GM18507 (cell line): ENCODE measurements at places on chromosomes 11 and 22.

DNA sequence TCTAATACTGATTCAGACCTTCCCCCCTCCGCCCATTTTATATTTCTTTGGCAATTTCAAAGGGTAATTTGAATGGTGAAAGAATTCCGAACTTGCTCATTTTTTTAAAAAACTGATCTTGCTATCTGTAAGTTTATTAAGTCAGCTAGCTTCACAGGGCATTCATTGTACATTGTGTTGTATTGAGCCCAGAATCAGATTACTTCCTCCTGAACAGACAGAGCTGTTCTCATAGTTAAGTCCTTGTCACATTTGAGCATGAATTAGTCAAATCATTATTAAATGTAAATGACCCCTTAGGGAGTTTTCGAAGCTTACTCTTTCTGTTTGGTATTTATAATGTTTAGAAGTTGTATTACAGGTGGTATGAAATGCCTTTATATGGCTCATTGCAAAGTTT is 34.4 kb downstream of the CYP2R1 start:
- no peak for DNase-seq

- DNase-seq = no peak
Measured at GRCh38 chr11:1823376-1824220, 11.2 kb upstream of the SYT8 start.

DNA sequence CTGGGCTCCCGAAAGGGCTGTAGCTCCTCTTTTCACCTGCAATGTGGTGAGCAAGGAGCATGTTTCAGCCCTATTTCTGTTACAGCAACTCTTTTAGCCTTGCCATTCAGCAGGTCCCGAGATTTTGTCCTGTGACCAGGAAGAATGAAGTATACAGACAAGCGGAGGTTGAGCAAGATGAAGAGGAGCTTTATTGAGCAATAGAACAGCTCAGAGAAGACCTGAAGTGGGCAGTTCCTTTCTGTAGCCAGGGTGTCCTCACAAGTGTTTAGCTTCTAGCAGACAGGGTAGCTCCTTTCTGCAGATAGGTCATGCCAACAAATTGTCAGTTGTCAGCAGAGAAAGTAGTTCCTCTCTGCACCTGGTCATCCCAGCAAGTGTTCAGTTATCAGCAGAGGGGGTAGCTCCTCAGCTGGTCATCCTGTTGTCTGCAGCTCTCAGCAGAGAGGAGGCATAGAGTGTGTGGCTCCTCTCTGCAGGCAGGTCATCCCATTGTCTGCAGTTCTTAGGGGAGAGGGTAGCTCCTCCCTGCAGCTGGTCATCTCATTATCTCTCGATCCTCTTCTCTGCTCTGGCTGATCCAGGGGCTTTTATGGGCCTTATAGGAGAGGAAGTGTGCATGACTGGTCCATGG is 5.4 kb upstream of the OR56A4 start:
- DNase-seq = no peak

DNA sequence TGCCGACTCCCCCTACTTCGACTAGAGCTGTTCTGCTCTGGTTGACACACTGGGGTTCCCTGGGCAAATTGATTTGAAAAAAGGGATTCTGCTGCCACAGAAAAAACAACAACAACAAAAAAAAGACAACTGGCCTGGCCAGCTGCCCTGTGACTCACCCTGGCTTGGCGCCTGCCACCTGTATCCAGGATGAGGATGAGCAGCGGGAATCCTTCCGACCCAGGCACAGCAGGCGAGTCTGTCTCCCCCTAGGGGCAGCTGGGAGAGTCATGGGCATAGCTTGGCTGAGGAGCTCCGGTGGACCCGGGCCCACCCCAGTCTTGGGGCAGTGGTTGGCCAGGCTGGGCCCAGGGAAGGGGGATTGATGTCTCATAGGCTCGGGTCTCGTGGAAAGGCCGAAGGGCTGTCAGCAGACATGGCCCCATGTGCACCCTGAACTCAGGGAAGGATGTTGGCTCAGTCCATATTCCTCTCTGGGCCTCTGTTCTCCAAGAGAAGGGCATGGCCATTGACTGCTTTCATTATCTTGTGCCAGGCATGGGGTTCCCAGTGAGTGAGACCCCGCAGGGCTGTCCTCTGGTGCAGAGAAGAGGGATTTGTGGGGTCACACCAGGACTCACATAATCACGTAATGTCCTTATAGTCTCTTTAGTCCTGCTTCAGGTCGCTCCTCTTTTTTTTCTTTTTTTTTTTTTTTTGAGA is 10.4 kb upstream of the SUN2 start:
- DNase-seq = no peak

- no peak for DNase-seq
Measured at GRCh38 chr11:61712846-61713245, 32.7 kb downstream of the DAGLA start.

- DNase-seq = no peak
Measured at GRCh38 chr11:44028816-44029506, 18.8 kb upstream of the ACCSL start.

- DNase-seq = no peak
Measured at GRCh38 chr11:8000390-8000789, 13.3 kb downstream of the EIF3F start.

GRCh38 chr22:43587574-43587973 is 175.8 kb downstream of the MPPED1 start:
- no peak for DNase-seq

DNA sequence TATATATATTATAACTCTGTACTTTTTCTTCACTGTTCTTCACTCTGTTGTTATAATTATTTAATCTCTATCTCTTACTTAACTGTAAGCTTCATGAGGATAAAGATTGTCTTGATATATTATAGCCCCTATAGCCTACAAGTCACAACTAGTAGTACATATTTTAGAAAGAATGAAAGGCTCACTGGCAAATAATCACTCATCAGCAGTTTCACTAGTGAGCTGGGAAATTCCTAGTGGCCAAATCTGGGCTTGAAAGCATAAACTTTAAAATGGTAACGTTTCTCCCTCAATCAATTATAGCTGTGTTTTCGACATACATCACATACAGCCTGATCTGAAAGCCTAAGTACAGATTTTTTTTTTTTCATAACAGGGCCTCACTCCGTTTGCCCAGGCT is 42.5 kb downstream of the CTSC start:
- DNase-seq = no peak

DNA sequence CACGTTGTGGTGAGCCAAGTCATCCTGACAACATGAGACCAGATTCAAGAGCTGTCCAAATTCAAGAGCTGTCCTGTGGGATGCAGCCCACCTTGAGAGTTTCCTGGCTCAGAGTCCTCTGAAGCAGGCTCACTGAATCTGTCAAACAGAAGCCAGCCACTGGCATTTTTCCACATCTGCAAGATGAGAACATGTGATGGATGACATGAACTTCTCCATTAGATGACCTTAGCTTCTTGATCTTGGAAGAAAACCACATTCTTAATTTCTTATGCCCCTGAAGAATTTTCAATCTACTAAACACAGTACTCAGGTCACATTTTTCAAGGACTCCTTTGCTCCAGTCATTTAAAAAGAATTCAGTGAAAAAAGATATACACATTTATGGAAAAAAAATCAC is 291.0 kb downstream of the GUCY1A2 start:
- no peak for DNase-seq

DNA sequence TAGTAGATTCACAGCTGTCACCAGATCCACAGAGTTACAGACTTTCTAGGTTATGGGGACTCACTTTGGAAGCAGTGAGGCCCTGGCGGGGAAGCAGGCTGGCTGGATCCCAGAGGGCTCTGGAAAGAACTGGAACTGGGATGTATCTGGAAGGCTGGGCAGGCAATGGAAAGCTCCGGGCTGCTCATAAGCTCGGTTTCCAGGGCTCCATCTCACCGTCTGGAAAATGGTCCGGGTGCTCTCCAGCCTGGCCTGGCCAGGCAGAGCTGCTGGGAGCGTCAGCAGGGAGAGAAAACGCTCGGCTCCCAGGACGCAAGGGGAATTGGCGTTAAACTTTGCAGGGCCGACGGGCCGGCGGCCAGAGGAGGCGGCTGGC is 335 bp upstream of the SEZ6L start:
- DNase-seq = no peak

GRCh38 chr11:80320226-80320625 is 879.4 kb upstream of the TENM4 start:
- DNase-seq = no peak

DNA sequence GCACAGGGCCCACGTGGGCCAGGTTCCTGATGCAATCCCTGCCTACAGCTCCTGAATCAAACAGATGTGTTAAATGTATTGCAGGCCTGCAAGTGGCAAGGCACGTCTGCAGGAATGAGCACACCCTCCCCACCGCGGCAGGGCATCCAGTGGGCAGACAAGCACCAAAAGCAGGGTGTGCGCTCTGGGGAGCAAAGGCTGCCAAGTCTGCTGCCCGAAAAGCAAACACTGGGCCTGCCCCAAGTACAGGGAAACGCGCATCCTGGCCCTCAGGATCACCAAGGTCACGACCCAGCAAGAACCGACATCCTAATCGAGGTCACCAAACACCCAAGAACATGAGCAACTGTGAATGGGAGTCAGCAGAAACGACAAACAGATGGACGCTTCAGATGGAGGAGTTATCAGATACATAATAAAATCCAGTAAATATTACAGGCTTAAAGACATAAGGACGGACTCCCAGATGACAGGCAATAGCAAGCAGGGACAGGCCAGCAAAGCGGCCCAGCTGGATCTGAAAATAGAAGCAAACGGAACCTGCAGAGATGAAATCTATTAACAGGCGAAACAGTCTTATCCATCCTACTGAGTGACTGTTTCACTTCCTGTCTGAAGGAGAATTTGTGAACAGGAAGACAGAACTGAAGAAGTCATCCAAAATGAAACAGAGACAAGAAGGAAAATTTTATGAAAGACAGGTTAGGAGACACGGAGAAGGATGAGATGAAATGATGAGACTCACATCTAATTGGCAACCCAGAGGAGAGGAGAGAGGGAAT is 26.7 kb downstream of the CARS1 start:
- no peak for DNase-seq

DNA sequence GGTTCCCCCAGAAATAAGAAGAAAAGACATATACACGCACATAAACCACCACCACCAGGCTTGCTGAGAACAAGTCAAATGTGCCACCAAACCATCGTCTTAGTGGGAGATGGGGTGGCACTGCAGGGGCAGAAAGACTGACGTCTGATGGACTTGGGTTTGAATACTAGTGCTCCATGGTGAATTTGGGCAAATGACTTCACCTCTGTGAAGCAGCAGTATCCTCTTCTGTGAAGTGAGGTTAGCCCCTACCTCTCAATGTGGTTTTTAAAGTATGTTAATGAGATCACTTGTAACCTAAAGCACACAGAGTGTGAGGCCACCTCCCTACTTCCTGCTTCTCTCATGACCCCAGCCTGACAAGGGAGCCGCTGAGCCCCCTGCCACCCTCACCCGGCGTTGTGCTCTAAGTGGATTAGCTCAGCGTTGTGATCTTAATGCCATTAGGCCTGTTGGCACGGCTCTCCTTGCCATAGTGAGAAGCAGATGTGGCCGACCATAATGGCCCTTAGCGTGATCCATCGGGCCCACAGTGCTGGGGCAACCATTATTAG is 14.4 kb downstream of the ZBTB16 start:
- DNase-seq = no peak

DNA sequence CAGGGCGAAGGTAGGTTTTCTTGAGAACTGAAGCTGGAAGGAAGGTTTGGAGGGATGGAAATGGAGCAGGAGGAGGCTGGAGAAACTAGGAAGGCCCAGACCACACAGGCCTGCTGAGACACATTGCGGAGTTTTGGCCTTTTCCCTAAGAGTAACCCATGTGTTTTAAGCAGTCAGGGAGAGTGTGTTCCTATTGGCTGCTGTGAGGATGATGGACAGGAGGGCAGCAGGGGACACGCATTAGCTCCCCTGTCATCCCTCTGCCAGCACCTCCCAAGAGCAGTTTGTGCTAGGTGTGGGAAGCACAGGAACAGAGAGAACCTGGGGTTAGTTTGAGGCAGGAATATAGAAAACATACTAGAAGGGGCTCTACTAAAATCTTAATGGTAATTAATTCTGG is 842.1 kb downstream of the TBC1D22A start:
- no peak for DNase-seq

- no peak for DNase-seq
Measured at GRCh38 chr11:83863272-83863671, 577.1 kb upstream of the CCDC90B start.

DNA sequence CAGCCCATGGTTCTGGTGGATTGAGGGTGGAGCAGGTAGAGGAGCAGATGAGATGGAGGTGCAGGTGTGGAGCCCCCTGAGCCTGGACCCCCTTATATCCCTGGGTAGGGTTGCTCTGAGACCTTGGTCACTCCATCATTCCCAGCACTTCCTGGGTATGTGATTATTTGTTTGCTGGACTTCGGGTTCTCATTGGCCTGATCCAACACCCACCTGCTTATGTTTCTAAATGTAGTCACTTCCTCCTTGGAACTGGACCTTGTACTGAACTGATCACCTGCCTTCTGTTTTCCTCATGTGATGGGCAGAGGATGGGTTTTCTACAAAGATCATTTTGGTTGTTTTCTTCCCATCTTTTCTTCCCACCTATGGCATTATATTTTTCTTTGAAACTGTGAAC is at the start of gene KRTAP5-4:
Gene KRTAP5-4 (minus strand): TSS at position 53 of the 400 bp plus-strand sequence. CDS start 45 bp downstream, at position 8.
- DNase-seq = no peak

- no peak for DNase-seq
Measured at GRCh38 chr22:39405346-39406085, 5.9 kb downstream of the TAB1 start.

GRCh38 chr22:38868286-38868721 is 3.7 kb downstream of the CBX6 start:
- DNase-seq = no peak

- no peak for DNase-seq
Measured at GRCh38 chr11:85965202-85965601, 103.7 kb downstream of the PICALM start.

- DNase-seq = no peak
Measured at GRCh38 chr11:86724137-86724536, 51.7 kb upstream of the ME3 start.

DNA sequence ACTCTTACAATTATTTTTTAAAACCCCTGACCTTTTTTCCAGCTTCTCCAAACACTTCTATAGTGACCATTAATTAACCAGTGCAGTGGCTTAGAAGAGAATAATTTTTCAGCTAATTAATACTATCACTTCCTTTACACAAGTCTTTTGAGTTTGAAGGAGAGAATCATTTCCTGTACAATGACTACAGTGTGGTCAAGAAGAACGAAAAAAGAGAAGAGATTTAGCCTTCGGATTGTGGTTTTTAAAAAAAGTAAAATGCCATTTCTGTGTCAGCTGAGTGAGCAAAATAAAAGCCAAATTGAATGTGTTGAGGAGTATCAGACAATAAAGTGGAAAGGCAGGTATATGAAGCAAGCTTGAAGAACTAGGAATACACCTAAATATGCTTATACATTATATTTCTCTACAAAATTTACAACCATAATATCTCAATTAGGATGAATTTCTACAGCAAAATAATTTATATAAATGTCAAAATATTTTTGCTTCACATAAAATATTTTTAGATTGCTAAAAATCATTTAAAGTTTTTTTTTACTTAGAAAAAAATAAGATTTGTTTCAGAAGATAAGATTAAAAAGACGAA is 1155.2 kb upstream of the CNTN5 start:
- DNase-seq = no peak
